NCI-H2171 treated with DMSO at 0.1 percent for 48 hours (cell line): ENCODE measurements at places on chromosomes 2 and 18.

DNA sequence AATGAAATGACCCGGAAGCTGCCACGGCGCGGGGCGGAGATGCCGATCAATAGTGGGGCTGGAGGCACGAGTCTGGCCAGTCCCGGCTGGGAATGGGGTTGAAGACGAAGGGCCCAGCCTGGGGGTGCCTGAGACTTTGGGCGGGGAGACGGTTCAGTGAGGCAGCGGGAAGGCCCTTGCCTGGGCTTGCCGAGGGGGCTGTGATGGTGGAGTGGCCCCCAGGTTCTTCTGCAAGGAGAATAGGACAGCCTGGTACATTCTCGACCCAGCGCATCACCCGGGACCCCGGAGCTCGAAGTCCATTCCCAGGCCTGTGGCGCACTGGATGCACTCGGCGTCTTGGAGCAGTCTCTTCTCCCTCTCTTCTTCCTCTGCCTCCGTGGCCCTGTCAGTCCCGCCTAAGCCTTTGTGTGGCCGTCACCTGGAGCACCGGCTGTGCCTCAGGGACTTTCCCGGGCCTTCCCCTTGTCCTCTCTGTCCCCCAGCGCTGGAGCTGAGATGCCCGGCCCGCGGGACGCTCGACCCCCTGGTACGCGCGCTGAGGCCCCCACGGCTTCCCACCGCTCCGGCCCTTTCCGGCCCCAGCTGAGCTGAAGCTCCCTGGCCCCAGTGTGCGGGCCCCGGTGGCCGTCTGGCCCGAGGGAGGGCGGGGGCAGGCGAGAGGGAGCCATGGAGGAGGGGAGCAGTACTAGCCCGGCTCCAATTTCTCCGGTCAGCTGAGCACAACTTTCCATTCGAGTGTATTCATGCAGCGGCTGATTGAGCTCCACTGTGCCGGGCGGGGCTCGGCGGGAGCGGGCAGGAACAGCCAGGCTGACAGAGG is 8.0 kb downstream of the SIX3 start:
- no peak for DNase-seq

DNA sequence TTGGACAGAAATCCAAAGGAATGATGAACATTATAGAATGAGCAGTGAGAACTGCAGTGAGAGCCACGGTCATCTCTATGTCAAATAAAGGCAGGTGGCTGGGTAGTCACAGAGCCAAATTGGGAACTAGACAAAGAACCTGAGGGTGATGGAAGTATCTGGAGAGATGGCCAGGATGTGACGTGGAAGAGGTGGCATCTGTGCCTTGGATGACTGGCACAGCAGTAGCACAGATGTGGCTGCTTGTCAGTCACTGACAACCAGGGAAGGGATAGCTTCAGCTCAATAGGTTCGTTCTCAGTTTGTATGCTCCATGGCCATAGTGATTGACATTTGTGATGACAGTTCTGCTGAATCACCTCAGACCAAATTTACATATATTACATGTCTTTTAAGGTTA is 172.3 kb downstream of the PARD3B start:
- DNase-seq, result no peak

GRCh38 chr2:30446602-30447148 is 371 bp upstream of the LCLAT1 start:
- DNase-seq, result no peak

GRCh38 chr2:98487101-98487805 is 42.6 kb downstream of the INPP4A start:
- no peak for DNase-seq

DNA sequence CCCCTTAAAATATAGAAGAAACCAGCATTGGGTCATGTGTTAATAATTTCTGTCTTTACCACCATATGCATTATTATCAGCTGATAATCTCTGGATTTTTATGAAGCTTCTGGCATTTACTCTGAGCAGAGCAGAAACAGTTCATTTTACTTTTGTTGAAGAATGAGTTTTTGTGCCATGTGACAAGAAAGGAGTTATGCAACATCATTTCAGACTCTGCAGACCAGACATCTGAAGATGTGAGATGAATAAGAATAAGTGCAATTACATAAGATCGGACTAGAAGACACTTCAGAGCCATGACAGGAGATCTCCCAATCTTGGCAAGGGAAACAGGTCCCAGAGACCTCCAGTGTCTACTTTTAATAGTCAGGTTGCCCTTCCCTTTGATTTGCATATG is 869.4 kb upstream of the VRK2 start:
- DNase-seq, result no peak

DNA sequence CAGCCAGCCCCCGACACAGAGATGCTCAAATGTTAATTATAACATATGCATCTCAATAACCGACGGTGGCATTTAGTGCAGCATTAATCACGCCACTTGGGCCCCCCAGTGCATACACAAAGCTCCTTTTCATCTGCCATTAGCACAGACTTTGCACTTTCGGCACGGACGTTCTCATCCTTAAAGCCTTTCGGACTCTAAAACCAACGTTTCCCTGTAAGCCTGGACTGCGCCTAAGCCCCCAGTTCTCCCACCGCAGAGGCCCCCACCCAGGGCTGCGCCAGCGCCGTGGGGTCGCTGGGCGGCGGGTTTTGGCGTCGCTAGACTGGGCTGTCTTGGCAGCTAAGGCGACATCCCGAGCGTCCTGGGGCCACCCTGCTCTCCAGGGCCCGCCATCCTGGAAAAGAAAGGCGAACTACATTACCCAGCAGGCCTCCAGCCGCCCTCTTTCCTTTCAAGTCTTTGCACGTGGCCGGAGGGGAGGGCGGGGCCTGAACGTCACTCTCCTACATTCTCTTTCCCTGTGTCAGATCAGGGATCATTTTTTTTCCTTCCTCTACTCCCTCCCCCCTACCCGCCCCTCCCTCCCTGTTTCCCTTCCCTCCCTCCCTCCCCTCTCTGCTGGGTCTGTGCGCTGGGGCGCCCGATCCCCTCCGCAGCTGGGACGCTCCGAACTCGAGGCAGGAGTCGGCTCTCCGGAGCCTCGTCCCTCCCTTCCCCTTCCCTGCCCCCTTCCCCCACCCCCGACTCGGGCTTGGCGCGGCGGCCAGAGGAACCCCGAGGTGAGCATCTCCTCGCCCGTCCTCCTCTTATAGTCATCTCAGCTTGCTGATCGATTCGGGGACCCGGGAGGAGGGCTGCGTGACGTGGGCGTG is at the start of gene CTIF:
TSS of gene CTIF (plus strand) at position 501 of the 875 bp plus-strand sequence. CDS start 80,535 bp downstream, outside the sequence.
- peak; percentile 98 for DNase-seq

DNA sequence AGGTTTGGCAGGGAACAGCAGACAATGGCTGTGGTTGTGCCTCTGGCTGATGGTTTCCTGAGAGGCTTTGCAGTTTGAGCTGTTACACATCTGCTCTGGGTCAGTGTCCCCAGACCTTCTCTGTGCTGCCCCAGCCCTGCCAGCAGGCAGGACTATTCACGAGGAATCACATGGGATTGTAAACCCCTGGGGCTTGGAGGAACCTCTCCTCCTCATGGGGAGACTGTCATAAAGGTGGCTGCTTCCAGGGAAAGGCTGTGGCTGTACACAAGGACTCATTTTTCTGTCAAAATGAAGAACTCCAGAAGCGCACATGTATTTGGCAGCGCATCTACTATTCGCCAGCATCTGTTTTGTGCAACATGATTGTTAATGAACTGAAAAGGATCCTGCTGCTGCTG is 142.6 kb upstream of the CYP1B1 start:
- peak; percentile 74 for DNase-seq

GRCh38 chr18:12018861-12019260 is 37.6 kb downstream of the IMPA2 start:
- no peak for DNase-seq
